ENCODE measurements at places on chromosomes 3 and 15.

DNA sequence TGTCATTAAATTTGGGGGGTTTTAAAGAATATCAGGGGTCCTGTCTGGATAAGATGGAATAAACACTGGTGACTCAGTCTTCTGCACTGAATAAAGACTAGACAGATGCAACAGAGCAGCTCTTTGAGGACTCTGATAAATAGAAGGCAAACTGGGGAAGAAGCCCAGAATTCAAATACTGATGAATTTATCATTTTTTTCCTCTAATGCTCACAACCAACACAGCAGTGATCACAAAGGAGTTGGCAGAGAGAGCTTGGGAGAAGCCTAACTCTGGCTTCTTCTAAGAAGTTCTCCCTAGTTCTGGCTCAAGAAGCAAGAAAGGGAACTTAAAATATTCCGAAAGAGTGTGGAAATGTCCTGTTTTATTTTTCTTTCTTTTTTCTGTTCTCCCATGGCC lies 597.8 kb downstream of the FGF12 start:
- DNase-seq, result no peak

- no peak for DNase-seq
Measured at GRCh38 chr3:100269410-100270214, 8.8 kb downstream of the TBC1D23 start.

- DNase-seq, result no peak
Measured at GRCh38 chr3:54915976-54916375, 11.9 kb downstream of the LRTM1 start.

DNA sequence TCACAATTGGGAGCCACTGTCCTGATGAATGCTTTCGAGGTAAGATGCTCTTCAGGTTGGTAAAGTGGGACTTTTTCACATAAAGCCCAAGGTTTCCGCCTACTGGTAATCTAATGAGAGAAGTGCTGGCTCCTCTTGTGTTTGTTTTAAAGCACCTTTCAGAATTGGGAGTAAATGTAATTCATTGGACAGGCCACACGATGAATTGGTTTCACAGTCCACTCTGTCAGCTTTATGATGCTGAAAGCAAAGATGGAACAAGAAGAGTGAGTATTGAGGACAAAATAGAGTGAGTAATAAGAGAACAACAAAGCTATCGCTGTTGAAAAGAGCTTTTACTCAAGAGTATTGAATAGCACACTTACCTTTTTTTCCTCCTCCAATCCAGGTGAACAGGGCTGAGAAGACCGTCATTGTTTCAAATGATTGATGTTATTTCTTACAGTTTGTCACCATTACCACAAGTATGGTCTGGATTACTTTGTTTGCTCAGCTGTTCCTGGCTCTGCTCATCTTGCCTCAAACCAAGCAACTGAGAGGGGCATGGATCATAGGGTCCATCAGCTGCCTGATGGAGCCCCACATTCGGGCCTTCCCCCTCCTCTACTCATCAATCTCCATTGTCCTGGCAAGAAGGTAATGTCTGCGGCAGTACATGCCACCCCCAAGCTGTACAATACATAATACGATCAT lies 136.1 kb upstream of the CNTN4 start:
- no peak for DNase-seq

- no peak for DNase-seq
Measured at GRCh38 chr3:4655145-4656045, 162.2 kb downstream of the ITPR1 start.

GRCh38 chr3:49780080-49780974 lies 6.0 kb downstream of the IP6K1 start:
- DNase-seq, result no peak

- DNase-seq, result peak; percentile 84
Measured at GRCh38 chr15:31391687-31392671, 65.3 kb downstream of the KLF13 start.

DNA sequence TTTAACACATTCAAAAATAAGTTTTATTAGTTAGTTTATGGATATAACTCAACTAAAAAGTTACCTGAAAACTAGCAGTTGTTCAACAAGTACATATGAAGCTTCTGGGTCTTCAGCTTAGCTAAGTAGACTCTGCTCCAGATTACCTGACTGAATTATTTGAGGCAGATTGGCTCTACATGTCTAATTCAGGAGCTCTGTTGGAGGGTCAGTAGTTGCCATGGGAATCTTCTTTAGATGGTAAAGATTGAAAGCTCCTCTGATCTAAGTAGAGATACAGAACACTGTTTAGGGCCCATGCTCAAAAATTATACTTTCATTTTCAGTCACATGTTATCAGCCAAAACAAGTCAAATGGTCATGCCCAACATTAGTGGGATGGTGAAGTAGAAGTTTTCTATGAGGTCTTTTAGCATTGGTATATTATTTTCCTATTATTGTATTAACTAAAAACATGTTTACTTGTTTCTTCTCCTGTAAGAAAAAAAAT lies 1476.9 kb downstream of the OTOL1 start:
- no peak for DNase-seq

- peak; percentile 2 for DNase-seq
Measured at GRCh38 chr3:56303487-56303886, 164.8 kb downstream of the ERC2 start.
